RCC 7860 (cell line): ENCODE measurements at places on chromosomes 12 and 14.

- DNase-seq = no peak
Measured at GRCh38 chr12:104479123-104479662, 22.4 kb downstream of the CHST11 start.

- peak; percentile 70 for DNase-seq
Measured at GRCh38 chr14:32417956-32418552, 89.0 kb downstream of the AKAP6 start.

GRCh38 chr12:80262771-80263170 lies 163.4 kb downstream of the OTOGL start:
- DNase-seq = no peak

- DNase-seq = peak; percentile 5
Measured at GRCh38 chr12:101877806-101878242, 444 bp downstream of the DRAM1 start.

DNA sequence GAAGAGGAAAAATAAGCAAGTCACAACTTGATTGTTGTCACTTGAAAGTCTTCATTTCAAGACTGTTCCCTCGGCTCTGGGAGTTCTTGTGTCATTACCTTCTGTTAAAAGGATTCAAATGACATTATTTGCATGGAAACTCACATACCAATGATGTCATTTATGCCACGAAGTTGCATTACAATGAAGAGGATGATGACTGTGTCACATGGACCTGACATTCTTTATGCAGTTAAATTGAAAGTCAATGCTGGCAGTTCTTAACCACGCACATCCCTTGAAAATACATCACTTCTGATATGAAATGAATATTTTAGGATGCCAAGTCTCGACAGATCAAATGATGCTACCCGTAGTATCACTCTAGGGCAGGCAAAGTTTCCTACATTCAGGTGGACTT lies 1069.5 kb downstream of the VRK1 start:
- DNase-seq = no peak

DNA sequence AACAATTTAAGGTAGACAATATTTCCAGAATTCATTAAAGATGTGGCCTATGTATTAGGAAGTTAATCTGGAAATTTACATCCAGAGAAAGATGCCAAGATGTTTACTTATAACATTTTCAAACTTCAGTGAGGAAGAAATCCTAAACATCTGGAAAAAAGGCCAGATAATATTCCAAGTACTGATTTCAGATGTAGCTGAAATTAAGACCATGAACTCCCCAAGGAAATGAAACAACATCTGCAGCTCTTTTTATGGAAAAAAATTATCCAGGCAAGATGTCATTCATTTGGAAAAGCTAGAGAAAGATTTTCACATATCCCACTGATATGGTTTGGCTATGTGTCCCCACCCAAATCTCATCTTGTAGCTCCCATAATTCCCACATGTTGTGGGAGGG lies 35.0 kb downstream of the GNG2 start:
- DNase-seq = no peak

DNA sequence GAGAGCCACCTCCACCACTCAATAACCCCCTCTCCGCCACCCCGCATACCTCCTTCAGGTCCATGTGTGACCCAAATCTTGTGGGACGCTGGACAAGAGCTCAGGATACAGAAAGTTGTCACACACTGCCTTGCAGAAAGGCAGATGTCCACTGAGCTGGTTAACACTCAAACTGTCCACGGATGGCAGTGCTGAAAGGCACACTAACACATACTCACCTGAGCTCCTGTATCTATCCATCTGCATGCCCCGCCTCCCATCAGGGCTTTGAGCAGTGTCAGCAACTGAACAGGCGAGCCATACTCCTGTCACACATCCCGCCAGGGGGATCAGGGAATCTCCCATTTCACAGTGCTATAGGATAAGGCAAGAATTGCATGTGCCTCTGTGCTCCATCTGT lies 642.0 kb downstream of the GALC start:
- DNase-seq = no peak

DNA sequence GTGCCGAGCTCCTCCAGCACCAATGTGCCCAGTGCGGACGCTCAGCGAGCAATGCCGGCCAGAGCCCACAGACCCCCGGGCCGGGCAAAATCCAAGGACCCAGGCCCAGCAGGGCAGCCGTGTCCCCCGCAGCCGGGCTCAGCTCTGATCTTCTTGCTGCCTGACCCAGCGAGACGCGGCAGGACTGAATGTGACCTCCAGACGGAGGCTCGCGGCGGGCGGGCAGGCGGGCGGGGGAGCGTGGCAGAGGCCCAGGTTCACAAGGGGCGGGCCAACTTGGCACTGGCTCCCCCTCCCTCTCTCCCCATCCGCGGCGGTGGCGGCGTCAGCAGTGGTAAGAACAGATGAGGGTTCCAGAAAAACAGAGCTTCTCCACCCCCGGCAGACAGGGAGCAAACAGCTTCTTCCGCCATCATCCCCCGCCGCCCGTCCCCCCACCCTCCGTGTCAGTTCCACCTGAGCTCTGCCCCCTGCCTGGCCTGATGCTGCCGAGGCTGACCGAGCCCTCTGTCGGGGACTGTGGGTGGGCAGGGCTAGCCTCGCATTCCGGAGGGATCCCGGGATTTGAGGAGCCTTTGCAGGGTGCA lies 94.3 kb downstream of the RFLNA start:
- DNase-seq = peak; percentile 79

GRCh38 chr12:12691549-12691948 lies 4.4 kb downstream of the GPR19 start:
- no peak for DNase-seq

DNA sequence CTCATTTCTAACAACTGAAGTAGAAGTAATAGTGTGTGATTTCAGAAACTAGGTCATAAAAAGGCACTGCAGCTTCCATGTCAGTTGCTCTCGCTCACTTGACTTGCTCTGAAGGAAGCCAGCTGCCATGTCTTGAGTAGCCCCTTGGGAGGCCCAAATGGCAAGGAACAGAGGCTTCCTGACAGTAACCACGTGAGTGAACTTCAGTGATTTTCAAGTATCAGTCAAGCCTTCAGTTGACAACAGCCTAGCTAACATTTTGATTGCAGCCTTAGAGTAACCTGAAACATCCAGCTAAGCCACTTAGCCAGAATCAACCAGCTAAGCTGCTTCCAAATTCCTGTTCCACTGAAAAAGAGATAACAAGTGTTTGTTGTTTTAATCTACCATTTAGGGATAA lies 26.7 kb downstream of the TOGARAM1 start:
- DNase-seq = no peak

DNA sequence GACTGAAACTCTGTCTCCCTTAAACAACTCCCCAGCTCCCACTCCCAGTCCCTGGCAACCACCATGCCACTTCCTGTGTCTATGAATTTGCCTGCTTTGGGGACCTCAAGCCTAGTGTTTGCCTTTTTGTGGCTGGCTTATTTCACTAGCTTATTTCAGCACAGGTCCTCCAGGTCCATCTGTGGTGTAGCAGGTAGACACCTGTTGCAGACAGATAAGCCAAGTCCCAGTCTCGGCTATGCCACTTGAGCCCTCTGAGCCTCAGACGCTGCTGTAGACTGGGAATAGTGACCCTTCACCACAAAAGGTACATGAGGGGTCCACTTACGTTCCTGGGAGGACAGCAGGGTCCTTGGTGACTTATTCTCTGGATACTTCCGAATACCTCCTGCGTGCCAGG lies 24.4 kb upstream of the KLC1 start:
- no peak for DNase-seq

- no peak for DNase-seq
Measured at GRCh38 chr14:81555051-81555450, 21.4 kb upstream of the SEL1L start.

GRCh38 chr14:56358851-56359614 lies 220.6 kb upstream of the TMEM260 start:
- no peak for DNase-seq

DNA sequence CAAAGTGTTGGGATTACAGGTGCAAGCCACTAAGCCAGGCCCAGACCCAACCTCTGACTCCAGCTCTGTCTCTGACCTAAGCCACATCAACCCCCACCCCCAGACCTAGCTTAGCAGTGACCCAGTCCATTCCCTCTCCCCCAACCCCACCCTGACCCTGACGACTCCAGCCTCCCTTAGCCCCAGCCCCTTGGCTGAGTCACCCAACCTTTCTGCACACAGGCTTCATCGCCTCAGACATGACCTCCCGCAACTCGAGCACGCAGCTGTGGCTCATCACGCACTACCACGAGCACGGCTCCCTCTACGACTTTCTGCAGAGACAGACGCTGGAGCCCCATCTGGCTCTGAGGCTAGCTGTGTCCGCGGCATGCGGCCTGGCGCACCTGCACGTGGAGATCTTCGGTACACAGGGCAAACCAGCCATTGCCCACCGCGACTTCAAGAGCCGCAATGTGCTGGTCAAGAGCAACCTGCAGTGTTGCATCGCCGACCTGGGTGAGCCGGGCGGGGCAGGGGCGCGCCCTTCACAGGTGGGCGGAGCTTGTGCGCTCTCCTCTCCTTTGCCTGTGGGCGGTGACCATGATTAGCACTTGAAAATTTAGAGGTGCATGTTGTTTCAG lies 7.8 kb downstream of the ACVRL1 start:
- no peak for DNase-seq

GRCh38 chr12:15830538-15830937 lies 41.4 kb upstream of the EPS8 start:
- DNase-seq = no peak

- DNase-seq = peak; percentile 43
Measured at GRCh38 chr12:11794751-11795150, 145.3 kb downstream of the ETV6 start.

GRCh38 chr12:27780612-27781408 lies 774 bp upstream of the MANSC4 start:
- peak; percentile 23 for DNase-seq

- DNase-seq = no peak
Measured at GRCh38 chr14:58730792-58731464, 93.2 kb downstream of the DACT1 start.

- no peak for DNase-seq
Measured at GRCh38 chr12:102885043-102885932, 31.8 kb downstream of the PAH start.

DNA sequence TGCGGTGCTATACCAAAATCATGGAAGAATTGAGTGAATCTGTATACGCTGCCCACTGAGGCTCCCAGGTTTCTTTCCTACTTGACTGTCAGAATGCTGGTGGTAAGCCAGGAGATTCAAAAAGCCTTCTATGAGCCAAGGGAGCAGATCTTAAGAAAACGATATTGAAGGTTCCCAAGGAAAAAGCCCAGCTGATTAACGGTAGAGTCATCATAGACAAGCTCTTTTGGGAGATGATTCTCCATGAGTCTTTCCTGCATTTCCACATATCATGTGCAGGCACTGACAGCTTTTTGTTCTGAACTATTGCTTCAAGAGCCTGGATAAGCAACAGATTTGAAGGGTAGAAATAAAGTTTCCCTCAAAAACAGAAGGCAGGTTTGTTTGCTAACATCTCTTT lies 17.5 kb downstream of the SLC35F4 start:
- DNase-seq = no peak

GRCh38 chr14:69982220-69982839 lies 103.1 kb downstream of the SMOC1 start:
- no peak for DNase-seq

GRCh38 chr12:38728894-38729293 lies 176.5 kb downstream of the CPNE8 start:
- no peak for DNase-seq

DNA sequence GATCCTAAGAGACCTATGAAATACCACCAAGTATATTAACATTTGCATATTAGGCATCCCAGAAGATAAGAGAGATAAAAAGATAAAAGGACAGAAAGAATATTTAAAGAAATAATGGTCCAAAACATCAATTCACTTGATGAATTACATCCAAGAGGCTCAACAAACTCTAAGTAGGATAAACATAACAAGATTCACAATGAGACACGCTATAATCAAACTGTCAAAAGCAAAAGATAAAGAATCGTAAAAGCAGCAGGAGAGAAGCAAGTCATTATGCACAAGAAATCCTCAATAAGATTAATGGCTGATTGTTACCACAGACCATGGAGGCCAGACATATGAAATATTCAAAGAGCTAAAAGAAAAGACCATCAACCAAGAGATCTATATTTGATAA lies 79.6 kb downstream of the PLCZ1 start:
- no peak for DNase-seq

DNA sequence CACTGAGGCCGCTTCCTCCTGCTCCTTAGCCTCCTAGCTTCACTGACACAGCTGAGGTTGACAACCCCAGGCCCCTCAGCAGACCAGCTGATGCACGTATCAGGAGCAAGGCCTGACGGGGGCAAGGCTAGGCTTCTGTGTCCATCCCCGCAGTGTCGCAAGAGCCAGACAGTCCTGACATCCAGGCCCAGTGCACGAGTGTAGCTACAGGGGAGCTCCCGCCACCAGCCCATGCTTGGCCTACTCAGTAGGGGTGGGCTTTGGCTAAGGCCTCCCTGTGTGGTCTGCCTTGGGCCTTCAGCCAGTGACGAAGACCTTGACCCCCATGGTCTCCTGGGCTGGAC lies 179.1 kb downstream of the DPF3 start:
- DNase-seq = no peak

GRCh38 chr12:8681129-8681884 lies 16.5 kb upstream of the RIMKLB start:
- DNase-seq = no peak

GRCh38 chr12:7948589-7949260 lies 12.7 kb upstream of the SLC2A3 start:
- no peak for DNase-seq

DNA sequence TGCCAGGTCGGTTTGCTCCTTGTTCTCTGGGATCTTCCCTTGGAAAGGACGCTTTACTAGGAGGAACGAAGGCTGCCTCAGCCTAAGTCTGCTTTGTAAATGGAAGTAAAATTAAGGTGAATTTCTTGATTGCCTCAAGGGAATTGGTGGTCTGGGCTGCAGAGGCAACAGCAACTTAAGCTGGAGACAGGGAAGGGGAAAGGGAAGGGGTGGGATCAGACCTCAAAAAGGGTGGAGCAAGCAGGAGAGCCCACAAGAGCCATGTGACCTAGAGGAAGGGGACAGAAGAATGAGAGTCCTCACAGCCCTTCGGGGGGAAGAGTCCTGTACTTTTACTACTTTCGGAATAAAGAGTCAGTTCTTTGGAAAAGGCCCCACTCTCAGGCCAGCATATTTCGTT lies 147.9 kb downstream of the PPM1H start:
- no peak for DNase-seq

GRCh38 chr12:105069936-105070702 lies 14.1 kb downstream of the ALDH1L2 start:
- DNase-seq = no peak

DNA sequence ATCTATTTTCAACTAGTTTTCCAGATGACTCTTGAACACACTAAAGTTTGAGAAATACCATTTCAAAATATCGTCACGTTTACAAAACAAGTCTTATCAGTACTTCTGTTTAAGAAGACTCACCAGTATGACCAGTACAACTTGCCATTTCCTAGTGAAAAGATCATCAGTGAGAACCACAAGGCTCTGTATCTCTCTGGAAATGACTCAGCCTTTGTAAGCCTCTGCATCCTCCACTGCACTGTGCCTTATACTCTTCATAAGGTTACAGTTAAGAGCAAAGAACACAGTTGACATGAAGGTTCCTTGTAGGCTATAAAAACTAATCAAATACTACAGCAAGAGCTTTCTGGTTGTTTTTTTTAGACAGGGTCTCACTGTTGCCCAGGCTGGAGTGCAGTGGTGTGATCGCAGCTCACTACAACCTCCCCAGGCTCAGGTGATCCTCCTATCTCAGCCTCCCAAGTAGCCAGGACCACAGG lies 5.7 kb upstream of the VTI1B start:
- peak; percentile 65 for DNase-seq
